ENCODE measurements at places on chromosomes 2 and 18.

- DNase-seq: no peak
These were observed 103.4 kb downstream of the ETAA1 start for GRCh38 chr2:67500541-67500940.

- DNase-seq: no peak
These were observed 225.1 kb upstream of the LRRTM1 start for GRCh38 chr2:80529466-80530165.

DNA sequence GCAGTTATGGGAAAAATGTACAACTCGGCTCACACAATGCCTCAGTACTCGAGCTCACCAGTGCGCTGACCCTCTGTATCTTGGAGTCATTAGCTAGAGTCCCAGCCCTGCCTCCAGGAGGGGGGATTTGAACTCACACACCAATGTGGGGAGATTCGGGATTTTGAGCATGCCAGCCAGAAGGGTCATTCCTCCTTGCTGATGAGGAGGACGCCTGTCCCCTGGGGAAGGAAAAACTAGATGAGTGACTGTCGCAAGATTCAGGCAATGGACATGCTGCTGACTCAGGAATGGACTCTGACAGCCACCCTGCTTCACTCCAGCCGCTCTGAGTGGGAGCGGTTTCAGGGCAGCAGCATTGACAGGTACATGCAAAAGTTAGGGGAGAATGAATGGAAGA lies 20.6 kb downstream of the FIGN start:
- DNase-seq: no peak

- DNase-seq: no peak
These were observed 318.6 kb downstream of the SLC4A3 start for GRCh38 chr2:219946021-219946420.

GRCh38 chr2:189440644-189440946 lies 679 bp upstream of the WDR75 start:
- DNase-seq: no peak

DNA sequence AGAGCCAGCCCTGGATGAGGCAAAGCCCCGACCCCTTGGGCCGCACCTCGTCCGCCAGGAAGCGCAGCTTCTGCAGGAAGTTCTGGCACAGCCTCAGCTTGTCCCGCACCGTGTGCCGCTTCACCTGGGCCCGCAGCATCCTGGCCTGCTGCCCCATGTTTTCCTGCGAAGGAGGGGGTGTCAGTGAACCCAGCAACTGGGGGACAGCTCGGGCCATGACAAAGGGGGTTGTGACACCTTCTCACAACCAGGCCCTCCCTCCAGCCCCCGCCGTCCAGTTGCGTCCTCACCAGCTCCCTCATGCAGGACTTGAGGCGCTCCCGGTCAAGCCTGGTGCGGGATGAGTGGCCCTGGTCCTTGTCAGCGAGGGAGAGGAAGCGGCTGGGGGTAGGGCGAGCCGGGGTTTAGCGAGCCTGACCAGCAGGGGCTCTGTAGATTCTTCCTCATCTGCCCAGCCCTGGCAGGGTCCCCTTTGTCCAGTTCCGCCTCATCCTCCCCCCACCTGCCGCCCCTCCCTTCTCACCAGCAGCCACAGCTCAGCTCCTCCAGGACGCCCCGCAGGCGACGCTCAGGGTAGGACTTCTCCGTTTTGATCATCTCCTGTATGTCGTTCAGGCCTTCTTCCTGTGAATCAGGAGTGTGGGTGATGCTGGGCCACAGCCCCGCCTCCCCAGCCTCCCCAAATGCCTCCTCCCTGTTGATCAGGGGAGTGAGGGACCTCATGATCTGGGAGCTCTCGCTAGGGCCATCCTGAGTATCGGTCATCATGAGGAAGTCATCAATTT lies 606 bp downstream of the OTOF start:
- DNase-seq: no peak

GRCh38 chr2:191048073-191048472 lies 34.1 kb upstream of the STAT1 start:
- no peak for DNase-seq

- DNase-seq: no peak
These were observed 841.6 kb downstream of the TRIB2 start for GRCh38 chr2:13558368-13558767.
